Stimulated activated CD4-positive, alpha-beta T cell treated with anti-CD3 and anti-CD28 coated beads, Interleukin-4, amount 100 ng/mL, for 48 hours (primary cell): ENCODE measurements at places on chromosomes 2 and 18.

GRCh38 chr2:85772019-85772745 is 18.4 kb downstream of the ATOH8 start:
- no peak for DNase-seq

DNA sequence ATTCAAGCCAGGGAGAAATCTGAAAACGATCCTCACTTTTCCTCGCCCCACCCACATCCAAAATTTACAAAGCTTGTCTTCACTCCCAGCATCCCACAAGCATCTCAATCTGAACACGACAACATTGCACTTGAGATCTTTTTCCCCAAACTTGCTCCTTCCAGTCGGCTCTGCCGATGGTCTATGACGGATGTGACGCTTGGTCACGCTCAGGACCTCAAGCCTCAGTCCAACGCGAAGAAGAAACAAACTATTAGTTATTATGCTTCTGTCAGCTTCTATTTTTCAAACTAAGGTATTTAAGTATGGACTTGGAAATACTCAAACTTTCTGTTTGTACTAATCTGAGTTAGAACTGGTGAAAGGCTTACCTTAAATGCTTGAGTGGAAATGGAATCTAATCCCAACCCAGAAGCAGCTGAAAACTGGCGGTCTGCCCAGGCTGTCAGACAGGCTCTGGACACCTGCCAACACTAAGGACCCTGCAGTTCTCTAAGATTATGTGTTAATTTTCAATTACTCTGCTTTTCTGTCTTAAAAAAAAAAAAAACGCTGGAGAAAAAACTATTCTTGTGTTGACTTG is 132.1 kb upstream of the DNMT3A start:
- DNase-seq = no peak

GRCh38 chr2:226905718-226906117 is 69.9 kb downstream of the RHBDD1 start:
- no peak for DNase-seq

DNA sequence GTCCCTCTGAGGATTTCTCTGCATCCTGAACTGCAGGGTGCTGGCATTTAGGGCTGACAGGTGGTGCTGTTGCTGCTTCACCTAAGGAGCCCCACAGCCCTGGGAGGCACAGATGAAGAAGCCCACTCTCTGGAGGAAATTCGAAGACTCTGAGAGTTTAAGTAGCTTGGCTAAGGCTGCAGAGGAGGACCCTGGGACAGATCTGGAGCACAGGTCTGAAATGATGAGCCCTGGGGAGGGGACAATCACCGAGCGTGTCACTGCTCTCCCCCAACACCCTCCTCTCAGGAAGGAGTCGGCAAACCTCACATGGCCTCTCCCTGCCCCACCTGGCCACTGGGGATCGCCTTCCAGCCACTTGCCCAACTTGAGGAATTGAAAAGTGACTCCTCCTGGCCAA is 18.6 kb downstream of the CYP27C1 start:
- no peak for DNase-seq

DNA sequence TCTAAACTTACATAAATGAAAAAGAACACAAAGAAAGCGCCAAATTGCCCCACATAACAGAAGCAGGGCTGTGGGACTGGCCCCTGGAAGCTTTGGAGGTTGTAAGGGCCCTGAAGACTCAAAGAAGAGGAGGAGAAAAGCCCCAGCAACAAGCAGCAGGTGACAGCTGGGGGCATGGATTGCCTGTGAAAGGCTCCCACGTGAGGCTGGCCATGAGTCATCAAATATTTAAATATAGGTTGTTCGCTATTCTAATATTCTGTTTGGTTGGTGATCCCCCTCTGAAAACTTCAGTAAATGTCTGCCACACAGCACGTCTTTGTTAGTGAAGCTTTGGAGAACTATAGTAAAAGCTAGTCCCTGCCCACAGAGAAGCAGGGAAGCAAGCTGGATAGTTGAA is 132.4 kb downstream of the MREG start:
- DNase-seq = no peak

DNA sequence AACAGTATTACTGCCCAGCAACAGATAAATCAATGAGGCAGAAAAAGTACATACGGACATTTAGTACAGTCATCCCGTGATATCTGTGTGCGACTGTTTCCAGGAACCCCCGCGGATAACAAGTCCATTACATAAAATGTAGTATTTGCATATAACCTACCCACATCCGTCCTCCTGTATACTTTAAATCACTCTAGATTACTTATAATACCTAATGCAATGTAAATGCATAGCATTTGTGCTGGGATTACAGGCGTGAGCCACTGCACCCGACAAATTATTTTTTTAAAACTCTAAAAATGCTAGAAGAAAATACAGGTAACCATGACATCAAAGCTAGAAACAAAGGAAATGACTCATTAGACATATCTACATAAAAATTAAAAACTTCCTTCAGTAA is 91.6 kb downstream of the FAM161A start:
- no peak for DNase-seq

- no peak for DNase-seq
Observed at GRCh38 chr2:211854832-211855231, 683.8 kb downstream of the ERBB4 start.

GRCh38 chr2:38174646-38175423 is 98.9 kb upstream of the CYP1B1 start:
- DNase-seq = no peak

DNA sequence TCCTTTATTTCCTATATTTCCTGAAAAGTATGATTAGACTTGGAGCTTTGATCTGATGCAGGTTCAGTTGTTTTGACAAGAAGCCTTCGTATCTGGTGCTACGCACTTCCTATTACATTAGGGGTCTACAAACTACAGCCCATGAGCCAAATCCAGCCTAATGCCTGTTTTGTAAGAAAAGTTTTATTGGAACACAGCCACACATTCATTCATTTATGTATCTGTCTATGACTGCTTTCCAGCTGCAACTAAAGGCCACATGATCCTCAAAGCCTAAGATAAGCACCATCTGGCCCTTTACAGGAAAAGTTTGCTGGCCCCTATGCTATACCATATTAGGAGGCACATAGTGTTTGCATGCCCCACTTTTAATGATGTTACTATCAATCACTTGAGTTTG is 26.0 kb downstream of the EIF2AK3 start:
- DNase-seq = no peak

DNA sequence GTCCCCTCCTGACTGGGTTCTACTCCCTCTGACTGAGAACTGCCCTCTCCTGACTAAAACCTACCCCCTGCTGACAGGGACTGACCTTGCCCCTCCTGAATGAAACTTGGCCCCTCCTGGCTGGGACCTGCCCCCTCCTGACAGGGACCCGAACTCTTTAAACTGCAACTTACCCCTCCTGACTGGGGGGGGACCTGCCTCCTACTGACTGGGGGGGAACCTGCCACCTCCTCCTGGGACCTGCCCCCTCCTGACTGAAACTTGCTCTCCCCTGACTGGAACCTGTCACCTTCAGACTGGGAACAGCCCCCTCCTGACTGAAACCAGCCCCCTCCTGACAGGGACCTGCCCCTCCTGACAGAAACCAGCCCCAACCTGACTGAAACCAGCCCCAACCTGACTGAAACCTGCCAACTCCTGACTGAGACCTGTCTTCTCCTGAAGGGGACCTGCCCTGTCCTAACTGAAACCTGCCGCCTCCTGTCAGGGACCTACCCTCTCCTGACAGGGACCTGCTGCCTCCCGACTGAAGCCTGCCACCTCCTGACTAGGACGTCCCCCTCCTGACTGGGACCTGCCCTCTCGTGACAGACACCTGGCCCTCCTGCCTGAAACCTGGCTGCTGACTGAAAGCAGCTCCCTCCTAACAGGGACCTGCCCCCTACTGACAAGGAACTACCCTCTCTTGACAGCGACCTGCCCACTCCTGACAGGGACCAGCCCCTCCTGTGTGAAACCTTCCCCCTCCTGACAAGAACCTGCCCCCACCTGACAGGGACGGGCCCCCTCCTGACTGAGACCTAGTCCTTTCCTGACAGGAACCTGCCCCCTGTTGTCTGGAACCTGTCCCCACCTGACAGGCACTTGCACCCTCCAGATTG is 87.1 kb downstream of the PXDN start:
- DNase-seq = no peak

DNA sequence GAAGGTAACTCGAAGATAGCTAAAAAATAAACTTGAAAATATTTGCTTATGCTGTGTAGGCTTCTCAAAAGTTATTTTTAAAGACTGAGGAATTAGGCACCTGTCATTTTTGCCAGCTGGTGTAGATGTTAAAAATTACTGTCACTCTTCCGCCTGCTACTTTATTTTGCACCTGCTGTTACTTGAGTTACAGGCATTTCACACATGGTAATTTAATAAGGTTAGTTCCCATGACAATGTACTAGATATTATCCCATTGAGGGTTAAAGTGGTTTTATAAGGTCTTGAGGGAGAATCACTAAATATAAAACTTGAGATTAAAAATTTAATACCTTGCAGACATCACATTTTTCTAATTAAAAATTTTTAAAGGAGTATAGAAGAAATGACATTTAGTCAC is 26.6 kb downstream of the MYL1 start:
- DNase-seq = no peak
